Activated CD4-positive, alpha-beta T cell treated with anti-CD3 and anti-CD28 coated beads for 1 hour (primary cell): ENCODE measurements at places on chromosomes 3 and 15.

DNA sequence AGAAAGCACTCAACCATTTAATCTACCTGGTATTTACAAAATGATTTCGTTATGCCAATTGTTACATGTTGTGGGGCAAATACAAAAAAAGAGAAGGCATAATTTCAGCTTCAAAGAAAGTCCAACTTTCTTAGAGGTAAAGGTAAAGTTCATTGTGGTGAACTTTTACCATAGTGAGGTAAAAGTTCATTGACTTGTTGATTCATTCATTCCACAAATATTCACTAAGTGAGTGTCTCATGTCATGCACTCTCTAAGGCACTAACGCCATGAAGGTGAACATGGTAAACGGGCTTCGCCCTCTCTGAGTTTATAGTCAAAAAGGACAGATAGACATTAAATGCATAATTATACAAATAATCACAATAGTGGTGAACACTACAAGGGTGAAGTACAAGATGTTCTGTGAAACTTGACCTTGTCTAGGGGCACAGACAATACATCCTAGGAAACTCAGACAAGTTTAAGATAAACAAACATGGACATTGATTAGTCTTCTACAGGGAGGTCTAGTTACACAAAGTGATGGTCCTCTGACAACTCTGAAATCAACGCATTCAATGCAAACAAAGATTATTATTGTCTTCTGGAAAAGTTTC is 378.6 kb downstream of the MAGI1 start:
- no peak for DNase-seq

- no peak for DNase-seq
Observed at GRCh38 chr3:71066356-71066755, 517.2 kb downstream of the FOXP1 start.

- DNase-seq, result no peak
Observed at GRCh38 chr3:23710555-23710954, 95.2 kb upstream of the UBE2E1 start.

DNA sequence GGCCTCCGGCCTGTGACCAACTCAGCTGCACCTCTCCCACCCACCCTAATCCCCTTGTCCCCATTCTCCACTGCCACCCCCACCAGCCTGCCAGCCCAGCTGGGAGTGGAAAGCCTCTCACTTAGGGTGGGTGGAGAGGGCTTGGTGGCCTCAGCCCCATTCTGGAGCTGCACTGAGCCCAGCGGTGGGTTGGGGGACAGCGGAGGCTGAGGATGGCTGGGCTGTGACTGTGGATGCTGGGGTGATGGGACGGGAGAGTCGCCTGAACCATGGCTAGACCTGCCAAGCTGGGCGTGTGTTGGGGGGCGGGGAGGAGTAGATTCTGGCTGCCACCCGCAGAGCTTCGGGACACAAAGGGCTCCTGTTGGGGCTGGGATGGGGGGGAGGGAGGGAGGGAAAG is 1.8 kb downstream of the CLCN2 start:
- no peak for DNase-seq

- DNase-seq, result no peak
Observed at GRCh38 chr3:197522881-197523441, 32.8 kb downstream of the BDH1 start.

DNA sequence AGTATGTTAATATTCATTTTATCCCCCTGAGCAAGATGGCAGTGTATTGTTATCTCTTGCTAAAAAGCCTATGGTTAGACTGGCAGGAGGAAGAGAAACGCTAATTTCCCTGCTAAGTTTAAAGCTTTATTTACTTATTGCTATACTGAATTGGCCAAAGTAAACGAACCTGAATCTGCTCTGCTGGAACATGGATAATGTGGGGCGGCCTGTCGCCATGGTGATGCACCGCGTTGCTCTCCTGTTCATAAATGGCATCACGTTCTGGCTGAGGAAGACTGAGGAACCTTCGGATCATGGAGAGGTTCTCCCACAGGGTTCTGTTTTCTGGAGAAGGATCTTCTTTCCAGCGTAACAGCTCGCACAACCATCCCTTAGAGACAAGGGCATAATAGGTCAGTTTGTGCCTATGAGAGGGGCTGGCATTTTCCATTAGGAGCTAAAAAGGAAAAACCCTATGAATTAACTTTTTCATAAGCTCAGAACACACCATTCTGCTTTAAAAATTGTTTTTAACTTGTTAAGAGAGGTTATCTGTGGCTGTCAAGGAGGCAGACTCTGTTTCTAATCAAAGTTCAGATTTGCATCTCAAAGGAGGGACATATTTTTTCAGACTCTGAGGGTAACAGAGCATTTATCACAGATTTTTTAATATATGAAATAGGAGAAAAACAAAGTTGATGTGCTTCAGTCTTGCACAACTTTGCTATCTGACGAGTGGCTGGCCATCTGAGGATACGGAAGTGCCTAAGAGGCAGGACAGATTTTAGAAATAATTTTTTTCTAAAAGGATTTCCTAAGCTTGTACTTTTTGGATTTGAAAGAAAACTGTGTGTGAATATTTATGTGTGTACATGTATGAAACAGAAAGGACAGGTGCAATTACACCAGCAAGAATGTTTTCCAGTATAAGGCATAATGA is 73.1 kb downstream of the SATB1 start:
- DNase-seq, result no peak

- DNase-seq, result no peak
Observed at GRCh38 chr3:112003321-112004080, 4.8 kb downstream of the TAGLN3 start.

GRCh38 chr3:44762690-44763089 is 1.1 kb downstream of the KIF15 start:
- DNase-seq, result no peak

- no peak for DNase-seq
Observed at GRCh38 chr3:54120657-54121413, 1.5 kb upstream of the CACNA2D3 start.

- no peak for DNase-seq
Observed at GRCh38 chr3:68935778-68936177, 3.4 kb upstream of the TAFA4 start.

DNA sequence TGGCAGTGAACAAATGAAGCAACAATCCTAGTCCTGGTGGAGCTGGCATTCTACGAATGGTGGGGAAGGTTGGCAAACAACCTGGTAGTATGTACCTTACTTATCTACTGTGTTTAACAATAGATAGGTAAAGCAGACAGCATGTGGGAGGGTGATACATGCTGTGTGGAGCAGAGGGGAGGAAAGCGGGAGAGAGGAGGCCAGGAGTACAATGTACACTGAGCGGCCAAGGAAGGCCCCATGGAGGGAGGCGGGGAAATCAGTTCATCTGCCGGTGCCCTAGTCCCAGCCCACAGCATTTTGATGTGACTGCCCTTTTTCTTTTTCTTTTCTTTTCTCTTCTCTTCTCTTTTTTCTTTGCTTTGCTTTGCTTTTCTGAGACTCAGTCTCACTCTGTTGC is 5.3 kb upstream of the RHCG start:
- DNase-seq, result no peak

- no peak for DNase-seq
Observed at GRCh38 chr3:180246688-180247195, 210.0 kb upstream of the PEX5L start.

DNA sequence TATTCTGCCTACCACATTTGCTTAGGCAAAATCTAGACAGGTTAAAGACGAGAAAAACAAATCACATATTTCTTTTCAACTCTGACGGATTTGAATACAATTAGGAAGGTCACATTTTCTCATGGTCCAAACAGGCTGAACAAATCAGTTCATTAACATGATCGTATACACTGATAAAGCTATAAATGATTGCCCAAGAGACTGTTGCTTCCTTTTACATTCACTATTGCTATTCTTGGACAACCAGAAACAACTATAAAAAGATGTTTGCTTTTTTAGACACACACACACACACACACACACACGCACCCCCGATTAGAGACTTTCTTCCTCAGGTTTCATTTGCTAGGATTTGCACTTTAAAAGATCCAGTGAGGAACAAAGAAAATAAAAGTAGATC is 122.3 kb upstream of the BHLHE40 start:
- no peak for DNase-seq

- no peak for DNase-seq
Observed at GRCh38 chr3:153232851-153233271, 70.8 kb downstream of the RAP2B start.

DNA sequence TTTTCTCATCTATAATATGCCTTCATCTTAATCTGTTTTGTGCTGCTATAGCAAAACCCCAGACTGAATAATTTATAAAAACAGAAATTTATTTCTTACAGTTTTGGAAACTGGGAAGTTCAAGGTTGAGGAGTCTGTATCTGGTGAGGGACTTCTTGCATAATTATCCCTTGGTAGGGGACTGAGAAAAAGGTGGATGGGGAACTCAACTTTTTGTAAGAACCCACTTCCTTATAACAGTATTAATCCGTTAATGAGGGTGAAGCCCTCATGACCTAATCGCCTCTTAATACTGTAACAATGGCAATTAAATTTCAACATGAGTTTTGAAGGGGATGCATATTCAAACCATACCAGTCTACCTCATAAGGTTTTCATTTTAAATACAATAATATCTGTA is 17.4 kb upstream of the MYH15 start:
- no peak for DNase-seq

- DNase-seq, result no peak
Observed at GRCh38 chr3:166405465-166405864, 568.2 kb upstream of the BCHE start.

- DNase-seq, result no peak
Observed at GRCh38 chr15:72313881-72314280, 6.1 kb downstream of the CELF6 start.

DNA sequence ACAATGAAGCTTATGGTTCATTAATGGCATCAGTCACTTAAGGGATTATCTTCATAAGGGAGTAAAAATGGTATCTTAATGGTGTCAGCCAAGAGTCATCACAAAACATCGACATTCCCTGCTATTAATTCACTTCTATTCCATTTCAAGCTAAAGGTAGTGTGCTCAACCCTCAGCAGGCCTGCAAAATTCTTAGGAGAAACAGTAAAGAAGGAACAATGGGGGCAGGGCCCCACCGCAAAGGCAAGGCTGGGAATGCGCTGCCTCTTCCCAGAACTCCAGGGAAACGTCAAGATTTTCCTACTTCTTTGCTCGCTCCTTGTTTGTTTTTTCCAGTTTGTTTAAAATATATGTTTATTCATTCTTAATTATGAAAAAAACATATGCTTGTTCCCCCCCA is 187.3 kb upstream of the TSC22D2 start:
- no peak for DNase-seq
